Mesenteric fat pad (tissue), 1 donor: ENCODE measurements at places on chromosomes 1 and 21. TPM values are rescaled to one million over a fixed set of nuclear protein-coding genes. Genes with fewer than 3 reads are reported as not detected.

Gene CD53
- total RNA-seq = 93.6 TPM

Gene IFNAR1
- 88.8 TPM for total RNA-seq

Gene TNNI3K
- total RNA-seq = 1.1 TPM

Gene SLC37A1
- 7.0 TPM for total RNA-seq

Gene OR6N1
- total RNA-seq = not detected

Gene RIPPLY3
- total RNA-seq = not detected

Gene VASH2
- 3.0 TPM for total RNA-seq

DNA sequence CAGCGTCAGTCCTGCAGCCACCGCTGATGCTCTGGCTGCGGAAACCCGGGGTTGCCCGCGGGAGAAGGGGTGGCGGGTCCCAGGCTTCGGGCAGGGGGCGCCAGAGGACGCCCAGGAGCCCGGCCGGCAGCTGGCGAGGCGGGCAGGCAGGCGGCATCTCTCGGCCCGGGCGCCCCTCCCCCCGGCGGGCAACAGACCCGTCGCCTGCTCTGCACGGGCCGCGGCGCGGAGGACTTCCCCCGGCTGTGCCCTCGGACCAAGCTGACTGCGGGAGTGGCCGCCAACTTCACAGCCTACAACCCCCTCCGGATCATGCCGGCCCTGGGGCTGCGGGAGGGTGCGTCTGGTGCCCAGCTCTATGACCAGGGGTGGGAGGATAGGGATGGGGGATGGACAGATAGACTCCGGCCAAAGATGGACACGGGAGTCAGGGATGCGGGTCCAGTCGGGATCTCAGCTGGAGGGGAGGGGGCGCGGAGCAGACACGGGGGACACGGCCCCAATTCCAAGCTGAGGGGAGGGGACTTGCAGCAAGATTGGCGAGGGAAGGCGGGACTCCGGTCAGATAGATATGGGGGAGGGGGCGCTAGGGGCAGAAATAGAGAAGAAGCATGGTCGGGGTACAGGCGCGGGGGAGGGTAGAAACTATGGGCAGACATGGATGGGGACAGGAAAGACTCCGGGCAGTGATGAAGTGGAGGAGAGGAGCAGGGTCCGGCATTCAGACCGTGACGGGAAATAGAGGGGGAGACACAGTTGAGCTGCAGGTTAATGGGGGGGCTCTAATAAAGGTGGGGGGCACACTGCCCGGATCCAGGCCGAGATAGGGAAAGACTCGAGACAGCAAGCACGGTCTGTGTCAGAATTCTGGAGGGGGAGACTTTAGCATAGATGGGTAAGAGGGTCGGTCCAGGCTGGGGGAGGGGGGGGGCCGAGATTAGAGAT, 1.1 kb downstream of the ADGRB2 start:
- no peak for DNase-seq

GRCh38 chr1:53330819-53331218, 2.9 kb upstream of the LRP8 start:
- DNase-seq = peak; percentile 60

- no peak for DNase-seq
Observed at GRCh38 chr1:147620543-147620942, 49.8 kb downstream of the ACP6 start.

DNA sequence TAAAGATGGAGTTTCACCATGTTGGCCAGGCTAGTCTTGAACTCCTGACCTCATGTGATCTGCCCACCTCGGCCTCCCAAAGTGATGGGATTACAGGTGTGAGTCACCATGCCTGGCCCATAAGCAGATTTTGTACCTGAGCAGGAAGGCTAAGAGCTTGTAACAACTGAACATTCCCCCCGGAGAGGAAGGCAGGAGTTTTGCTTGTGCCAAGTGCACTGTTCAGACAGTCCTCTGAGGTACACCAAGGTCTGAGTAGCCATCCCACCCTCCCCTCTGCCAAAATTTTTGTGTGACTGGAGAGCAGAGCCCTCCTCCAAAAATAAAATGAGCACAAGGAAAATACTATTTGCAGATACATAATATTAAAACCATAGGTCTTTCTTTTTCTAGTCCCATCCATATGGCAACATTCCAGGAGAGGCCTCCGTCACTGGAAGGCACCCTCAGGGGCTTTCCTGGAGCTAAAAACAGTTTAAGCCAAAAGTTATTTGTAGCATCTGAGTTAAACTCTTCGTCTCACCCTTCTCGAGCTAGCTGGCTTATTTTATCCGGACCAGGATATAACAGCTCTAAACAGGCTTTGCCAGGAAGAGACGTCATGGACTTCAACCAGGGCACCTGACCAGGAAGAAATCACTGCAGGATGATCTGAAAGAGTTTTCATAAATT, 27.2 kb downstream of the CAPN2 start:
- DNase-seq = no peak

DNA sequence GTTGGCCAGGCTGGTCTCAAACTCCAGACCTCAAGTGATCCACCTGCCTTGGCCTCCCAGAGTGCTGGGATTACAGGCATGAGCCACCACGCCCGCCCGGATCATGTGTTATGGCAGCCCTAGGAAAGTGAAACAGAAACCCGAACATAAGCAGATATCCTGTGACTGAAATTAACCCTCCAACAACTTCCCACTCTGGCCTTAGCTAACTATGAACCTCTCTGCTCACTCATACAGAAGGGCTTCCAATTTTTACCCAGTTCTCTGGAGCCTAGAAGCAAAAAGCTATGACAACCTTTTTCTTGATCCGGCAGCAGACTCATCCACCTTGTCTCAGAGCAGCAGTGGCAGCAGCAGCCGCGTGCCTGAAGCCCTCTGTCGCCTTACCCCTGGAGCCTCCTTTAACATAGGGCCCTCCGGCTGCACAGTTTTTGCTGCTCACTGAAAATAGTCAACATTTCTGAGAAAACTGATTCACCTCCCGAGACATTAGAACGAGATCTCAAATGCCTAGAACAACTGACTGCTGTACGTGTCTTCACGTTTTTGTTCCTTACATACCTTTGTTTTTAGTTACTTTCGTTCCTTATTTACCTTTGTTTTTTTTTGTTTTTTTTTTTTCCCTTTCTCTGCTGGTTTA, 9.3 kb downstream of the CBR1 start:
- DNase-seq = no peak

DNA sequence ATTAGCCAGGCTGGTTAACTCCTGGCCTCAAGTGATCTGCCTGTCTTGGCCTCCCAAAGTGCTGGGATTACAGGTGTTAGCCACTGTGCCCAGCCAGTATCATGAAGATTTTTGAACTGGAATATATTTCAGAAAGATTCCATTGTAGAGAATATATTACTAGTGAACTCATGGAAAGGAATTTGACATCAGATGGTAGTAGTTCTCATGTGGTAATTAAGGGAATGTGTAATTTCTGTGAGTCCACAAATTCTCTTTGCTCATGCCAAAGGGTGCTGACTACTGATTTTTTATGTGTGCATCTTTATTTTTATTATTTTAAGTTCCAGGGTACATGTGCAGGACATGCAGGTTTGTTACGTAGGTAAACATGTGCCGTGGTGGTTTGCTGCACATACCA, 10.4 kb downstream of the DTL start:
- no peak for DNase-seq
